Adrenal gland (tissue), 19 donors: ENCODE measurements at places on chromosomes 3 and 15. TPM values are rescaled to one million over a fixed set of nuclear protein-coding genes. Genes with fewer than 3 reads are reported as not detected.

DNA sequence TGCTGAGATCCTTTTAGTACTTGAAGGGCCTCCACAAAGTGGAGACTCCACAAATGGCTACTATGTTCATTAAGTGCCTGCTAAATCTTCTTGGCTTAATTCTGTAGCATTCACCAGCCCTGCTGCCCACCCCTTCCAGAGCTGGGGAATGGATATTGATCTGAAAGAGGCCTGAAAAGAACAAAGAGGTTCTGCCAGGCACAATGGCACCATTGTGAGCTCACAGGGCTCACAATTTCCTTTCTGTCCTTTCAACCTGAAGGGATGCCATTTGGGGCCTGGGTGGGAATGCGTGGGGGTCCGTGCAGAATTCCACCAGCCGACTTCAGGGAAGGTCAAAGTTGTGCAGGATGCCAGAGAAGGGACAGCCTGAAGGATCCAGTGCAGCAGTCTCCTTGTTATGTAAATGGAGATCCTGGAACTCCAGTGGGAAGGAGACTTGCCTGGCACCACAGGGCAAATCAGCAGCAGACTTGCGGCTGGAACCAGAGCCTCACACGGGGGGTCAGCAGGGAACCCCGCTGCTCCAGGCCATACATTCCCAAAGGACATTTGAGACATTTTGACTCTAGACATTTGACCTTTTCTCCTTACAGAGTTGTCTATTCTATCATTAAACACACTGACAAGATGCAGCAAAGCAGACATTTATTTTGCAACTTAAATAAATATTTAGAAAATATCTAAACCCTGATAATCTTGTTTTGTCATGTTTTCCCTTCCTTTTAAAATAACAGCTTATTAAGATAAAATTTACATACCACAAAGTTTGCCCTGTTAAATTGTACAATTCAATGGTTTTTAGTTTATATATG is 21.5 kb upstream of the MORF4L1 start:
- no peak for DNase-seq

GRCh38 chr3:153614140-153614539 is 452.1 kb downstream of the RAP2B start:
- DNase-seq = no peak

DNA sequence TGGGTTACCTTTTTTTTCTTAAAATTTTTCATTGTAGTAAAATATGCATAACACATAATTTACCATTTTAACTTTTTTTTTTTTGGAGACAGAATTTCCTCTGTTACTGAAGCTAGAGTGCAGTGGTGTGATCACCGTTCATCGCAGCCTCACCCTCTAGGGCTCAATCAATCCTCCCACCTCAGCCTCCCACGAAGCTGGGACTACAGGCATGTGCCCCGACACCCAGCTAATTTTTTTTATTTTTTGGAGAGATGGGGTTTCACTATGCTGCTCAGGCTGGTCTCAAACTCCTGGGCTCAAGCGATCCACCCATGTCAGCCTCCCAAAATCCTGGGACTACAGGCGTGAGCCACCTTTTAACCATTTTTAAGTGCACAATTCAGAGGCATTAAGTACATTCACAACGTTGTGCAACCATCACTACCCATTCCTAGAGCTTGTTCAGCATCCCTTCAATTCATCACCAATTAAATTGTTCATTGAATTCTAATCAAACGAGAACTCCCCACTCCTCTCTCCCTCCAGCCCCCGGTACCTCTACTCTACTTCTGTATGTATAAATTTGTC is 44.6 kb downstream of the BHLHE40 start:
- no peak for DNase-seq

Gene PP2D1
- total RNA-seq = not detected

Gene DNAJA4
- 23.6 TPM for total RNA-seq
